Colonic mucosa (tissue), 4 donors: ENCODE measurements at places on chromosomes 2 and 18. TPM values are rescaled to one million over a fixed set of nuclear protein-coding genes. Genes with fewer than 3 reads are reported as not detected.
A peak's percentile ranks its signal among the peaks of the same experiment; 100 is the strongest.

Gene USP37
- total RNA-seq, result 13.4 TPM

Gene CD302
- total RNA-seq, result 15.1 TPM

Gene SLC23A3
- 13.8 TPM for total RNA-seq

Gene CFC1
- total RNA-seq, result 0.44 TPM

Gene LPIN1
- total RNA-seq, result 45.7 TPM

Gene BMP10
- not detected for total RNA-seq

Gene BMPR2
- 44.7 TPM for total RNA-seq

Gene SNTG2
- 1.0 TPM for total RNA-seq

Gene FAM228A
- total RNA-seq, result not detected

Gene EML6
- total RNA-seq, result 2.5 TPM

Gene ABCG5
- total RNA-seq, result not detected

Gene STK16
- 30.1 TPM for total RNA-seq

Gene NYAP2
- total RNA-seq, result 0.05 TPM

Gene TCF23
- total RNA-seq, result 0.07 TPM

GRCh38 chr2:149739883-149740265 is 152.3 kb upstream of the MMADHC start:
- no peaks in the 10 kb centered on the region for H3K27me3 ChIP-seq
- H3K36me3 ChIP-seq, result no peaks in the 10 kb centered on the region

DNA sequence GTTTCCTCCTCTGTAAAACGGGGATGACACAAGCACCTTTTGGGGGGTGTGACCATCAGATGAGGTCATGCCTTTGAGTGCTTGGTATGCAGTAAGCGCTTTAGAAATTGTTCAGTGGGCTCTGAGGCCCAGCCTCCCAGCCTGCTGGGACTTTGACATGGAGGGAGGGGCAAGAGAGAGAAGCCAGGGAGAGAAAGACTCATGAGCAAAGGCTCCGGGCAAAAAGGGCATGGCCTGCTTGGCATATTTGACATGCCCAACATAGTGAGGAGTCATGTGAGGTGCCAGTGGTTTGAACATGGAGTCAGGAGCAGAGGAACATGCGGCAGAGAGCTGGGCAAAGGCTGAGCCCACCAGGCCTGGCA is 14.0 kb downstream of the TNS1 start:
- H3K36me3 ChIP-seq, result no peaks in the 10 kb centered on the region
- no peaks in the 10 kb centered on the region for H3K4me1 ChIP-seq
- DNase-seq, result no peak

GRCh38 chr18:35089891-35090550 is 48.8 kb downstream of the MAPRE2 start:
- no peak overlapping the region for H3K4me3 ChIP-seq
- no peak for DNase-seq
- H3K36me3 ChIP-seq, result no peaks in the 10 kb centered on the region
- no peaks in the 10 kb centered on the region for H3K27me3 ChIP-seq
- no peaks in the 10 kb centered on the region for H3K4me1 ChIP-seq

DNA sequence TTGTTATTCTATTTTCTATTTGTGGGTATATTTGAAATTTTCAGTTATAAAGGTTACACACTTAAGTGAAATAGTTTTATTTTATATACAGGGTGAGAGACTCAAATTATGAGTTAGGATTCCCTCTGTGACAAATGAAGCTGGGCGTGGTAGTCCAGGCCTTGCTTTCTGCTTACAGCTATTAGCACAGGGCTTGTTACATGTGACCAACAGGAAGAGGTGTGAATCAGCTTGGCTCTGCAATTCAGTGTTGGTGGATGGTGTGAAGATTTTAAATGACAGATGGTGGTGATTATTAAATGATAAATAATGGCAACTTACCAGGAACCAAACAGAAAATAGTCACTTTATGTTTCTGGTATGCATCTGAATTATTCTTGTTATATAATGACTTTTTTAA is 64.4 kb upstream of the NOSTRIN start:
- DNase-seq, result no peak
- no peaks in the 10 kb centered on the region for H3K4me1 ChIP-seq
- no peak overlapping the region for H3K27ac ChIP-seq
- no peaks in the 10 kb centered on the region for H3K27me3 ChIP-seq

DNA sequence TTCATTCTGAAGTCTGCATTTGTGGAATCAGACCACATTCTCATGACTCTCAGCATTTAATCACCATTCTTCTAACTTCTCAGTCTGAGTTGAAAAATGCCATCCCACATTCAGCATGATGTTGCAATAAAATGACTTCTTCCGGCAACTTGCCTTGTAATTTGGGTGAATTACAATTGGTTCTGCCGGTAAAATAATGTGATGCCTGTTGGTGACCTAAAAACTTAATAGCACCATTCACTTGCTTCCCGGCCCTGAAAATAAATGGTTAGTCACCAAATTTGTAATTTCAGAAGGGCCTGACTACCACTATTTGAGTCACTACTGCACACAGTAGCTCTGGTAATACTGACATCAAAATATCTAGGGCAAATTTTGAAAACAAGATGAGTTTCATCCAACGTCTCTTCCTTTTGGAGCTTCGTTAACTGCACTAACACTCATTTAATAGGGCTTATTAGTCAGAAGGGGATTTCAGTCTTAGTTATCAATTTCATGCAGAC is 637.1 kb upstream of the CHAC2 start:
- no peak overlapping the region for H3K4me3 ChIP-seq
- no peaks in the 10 kb centered on the region for H3K4me1 ChIP-seq
- no peaks in the 10 kb centered on the region for H3K27me3 ChIP-seq
- H3K27ac ChIP-seq, result no peak overlapping the region
- H3K36me3 ChIP-seq, result no peaks in the 10 kb centered on the region

DNA sequence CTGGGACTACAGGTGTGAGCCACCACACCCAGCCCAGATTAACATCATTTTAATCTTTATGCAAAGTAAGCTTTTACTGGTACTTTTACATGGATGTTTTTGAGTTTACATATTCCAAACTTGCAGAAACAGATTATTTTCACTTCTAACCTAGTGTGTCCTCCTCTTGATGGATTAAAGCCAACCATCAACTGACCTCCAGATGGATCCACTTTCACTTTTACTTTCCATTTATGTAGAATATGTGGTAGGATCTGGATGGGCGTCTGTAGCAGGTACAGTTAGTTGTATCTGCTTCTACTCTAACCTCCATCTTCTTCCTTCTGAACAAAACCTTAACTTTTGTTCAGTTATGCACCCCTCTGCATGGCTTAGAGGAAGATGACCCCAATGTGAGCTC is 264.1 kb downstream of the CDH20 start:
- no peak overlapping the region for H3K4me3 ChIP-seq
- no peak for DNase-seq
- H3K27ac ChIP-seq, result no peak overlapping the region
- no peaks in the 10 kb centered on the region for H3K36me3 ChIP-seq
- no peaks in the 10 kb centered on the region for H3K27me3 ChIP-seq

- no peaks in the 10 kb centered on the region for H3K4me1 ChIP-seq
- DNase-seq, result no peak
- H3K27me3 ChIP-seq, result no peaks in the 10 kb centered on the region
- H3K27ac ChIP-seq, result no peak overlapping the region
- H3K36me3 ChIP-seq, result no peaks in the 10 kb centered on the region
Measured at GRCh38 chr2:149686136-149687051, 98.8 kb upstream of the MMADHC start.

DNA sequence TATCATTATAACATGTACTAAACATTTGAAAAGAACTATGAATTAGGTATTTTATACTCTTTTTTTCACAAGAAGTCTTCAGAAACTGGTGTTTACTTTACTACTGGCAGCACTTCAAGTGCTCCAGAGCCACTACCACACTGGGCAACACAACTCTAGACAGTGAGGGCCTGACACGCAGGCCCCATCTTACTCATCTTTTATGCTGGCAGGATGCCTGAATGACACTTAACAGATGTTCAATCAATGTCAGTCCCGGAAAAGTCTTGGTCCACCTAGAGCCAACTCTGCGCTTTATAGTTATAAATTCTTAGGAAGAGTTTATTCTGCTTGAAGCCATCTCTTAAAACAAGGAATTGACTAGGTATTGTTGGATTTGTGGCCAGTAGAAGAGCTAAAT is 8.7 kb upstream of the WIPF1 start:
- no peaks in the 10 kb centered on the region for H3K36me3 ChIP-seq
- H3K27ac ChIP-seq, result no peak overlapping the region
- no peaks in the 10 kb centered on the region for H3K27me3 ChIP-seq
- no peaks in the 10 kb centered on the region for H3K4me1 ChIP-seq
- DNase-seq, result no peak

DNA sequence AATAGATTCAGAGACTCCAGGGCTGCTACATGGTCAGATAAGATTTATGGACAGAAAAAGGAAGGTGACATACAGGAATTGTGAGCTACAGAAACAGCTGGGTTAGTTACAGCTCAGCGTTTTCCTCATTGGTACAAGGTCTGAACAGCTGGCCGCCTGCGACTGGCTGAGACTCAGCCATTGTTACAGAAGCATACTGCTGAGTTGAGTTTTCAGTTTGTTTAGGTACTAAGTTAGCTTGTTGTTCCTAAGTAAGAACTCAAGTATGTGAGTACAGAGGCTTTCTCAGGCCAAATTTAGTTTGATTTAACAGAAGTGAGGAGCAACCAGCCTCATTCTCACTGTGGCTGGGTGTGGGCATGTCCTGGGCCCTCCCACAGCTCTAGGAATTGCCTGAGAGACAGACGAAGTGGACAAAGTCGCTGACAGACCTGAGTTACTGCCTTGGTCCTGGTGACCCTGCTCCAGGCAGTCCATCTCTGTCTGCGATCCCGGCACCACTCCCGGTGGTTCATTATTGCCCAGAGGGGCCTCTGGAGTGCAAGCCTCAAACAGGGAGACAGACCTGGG is 27.8 kb upstream of the RHOB start:
- H3K4me1 ChIP-seq, result no peaks in the 10 kb centered on the region
- DNase-seq, result peak; percentile 68
- no peak overlapping the region for H3K4me3 ChIP-seq
- H3K27me3 ChIP-seq, result no peaks in the 10 kb centered on the region
- H3K36me3 ChIP-seq, result no peaks in the 10 kb centered on the region

DNA sequence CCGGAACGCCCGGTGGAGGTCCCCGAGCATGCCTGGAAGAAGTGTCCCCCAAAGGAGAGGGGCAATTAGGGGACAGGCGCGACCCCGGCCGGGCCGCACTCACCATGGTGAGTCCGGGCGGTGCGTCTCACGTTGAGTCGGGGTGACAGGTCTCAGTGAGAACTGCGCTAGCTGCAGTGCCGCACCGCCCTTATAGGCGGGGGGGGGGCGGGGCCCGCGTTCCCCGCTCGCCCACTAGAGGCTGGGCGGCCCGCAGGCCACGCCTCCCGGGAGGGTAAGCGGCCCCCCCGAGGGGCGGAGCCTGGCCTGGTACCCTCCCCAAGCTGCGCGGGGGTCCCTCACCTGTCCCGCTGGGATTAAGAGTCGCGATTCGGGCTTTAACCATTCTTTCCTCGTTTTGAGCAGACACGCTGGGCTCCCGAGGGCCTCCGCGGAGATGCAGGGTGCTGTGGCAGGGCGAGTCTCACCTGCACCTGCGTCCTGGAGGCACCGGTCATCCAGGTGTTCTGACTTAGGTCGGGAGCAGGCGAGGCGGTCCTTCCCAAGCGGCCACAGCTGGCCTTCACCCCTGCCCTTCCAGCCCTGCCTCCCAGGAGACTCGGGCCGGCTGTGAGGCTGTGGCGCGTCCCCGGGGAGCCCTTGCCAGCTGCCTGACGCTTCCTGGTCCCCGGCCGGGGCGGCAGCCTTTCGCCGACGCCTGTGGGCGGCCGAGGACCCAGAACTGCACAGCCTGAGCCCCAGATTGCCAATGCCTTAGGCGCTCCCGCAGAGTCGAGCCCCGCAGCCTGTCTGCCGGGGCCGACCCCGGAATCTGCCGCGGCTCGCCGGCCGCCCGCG is at the start of gene TUBA4A:
Gene TUBA4A (minus strand): TSS at position 166 of the 837 bp plus-strand sequence. CDS start 60 bp downstream, at position 106.
- H3K27ac ChIP-seq, result peak within 1 kb of the TSS; percentile 81
- H3K4me1 ChIP-seq, result peaks cover 26% of the 10 kb centered on the region
- no peaks in the 10 kb centered on the region for H3K36me3 ChIP-seq
- peak within 1 kb of the TSS; percentile 89 for H3K4me3 ChIP-seq
- no peaks in the 10 kb centered on the region for H3K27me3 ChIP-seq

DNA sequence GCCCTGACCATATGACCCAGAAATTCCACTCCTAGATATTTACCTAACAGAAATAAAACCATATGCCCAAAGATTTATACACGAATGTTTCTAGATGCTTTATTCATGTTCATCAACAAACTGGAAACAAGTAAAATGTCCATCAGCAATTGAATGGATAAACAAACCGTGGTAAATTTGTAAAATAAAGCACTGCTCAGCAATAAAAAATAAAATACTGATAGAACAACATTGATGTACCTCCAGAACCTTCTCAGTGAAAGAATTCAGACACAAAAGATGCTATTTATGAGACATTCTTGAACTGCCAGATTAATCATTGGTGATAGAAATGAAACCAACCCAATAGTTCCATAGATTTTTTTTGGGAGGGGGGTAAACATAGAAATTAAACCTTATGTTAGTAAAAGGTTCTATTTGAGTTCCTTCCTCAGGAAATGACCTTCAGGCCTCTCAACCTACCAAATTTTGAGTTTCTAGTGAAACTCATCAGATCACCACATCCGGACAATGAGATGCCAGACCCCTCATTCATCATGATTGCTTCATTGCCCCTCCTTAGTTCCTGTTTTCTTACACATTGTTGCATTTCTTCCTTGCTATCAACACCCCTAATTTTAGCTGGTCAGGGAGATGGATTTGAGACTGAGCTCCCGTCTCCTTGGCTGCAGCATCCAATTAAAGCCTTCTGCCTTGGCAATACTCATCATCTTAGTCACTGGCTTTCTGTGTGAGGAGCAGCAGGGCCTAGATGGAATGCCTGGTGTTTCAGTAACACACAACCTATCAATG is 203.5 kb downstream of the LPIN1 start:
- DNase-seq, result no peak
- no peaks in the 10 kb centered on the region for H3K36me3 ChIP-seq
- no peak overlapping the region for H3K4me3 ChIP-seq
- H3K27me3 ChIP-seq, result no peaks in the 10 kb centered on the region

- no peaks in the 10 kb centered on the region for H3K4me1 ChIP-seq
- no peak overlapping the region for H3K27ac ChIP-seq
- H3K36me3 ChIP-seq, result no peaks in the 10 kb centered on the region
- no peak for DNase-seq
Measured at GRCh38 chr18:56556907-56557306, 81.5 kb downstream of the TXNL1 start.

DNA sequence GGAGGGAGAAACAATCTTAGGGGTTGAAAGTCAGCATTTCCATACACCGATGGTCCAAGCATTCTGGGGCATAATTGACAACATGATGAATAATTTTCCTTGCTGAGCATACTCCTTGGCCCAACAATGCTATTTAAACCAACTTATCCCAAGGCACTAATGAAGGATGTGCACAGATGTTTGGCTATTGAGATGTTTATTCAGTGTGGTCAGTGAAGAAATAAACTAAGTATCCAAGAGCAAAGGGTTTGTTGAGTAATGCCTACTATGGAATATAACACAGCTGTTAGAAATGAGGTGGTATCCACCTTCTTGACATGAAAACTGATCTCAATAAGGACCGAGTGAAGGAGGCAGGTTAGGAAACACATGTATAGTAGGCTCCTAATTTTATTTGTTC is 53.9 kb upstream of the RAB6D start:
- H3K27me3 ChIP-seq, result no peaks in the 10 kb centered on the region
- no peaks in the 10 kb centered on the region for H3K4me1 ChIP-seq
- no peak for DNase-seq

- DNase-seq, result no peak
- H3K27ac ChIP-seq, result no peak overlapping the region
- H3K27me3 ChIP-seq, result no peaks in the 10 kb centered on the region
- H3K36me3 ChIP-seq, result no peaks in the 10 kb centered on the region
- H3K4me1 ChIP-seq, result no peaks in the 10 kb centered on the region
- H3K4me3 ChIP-seq, result no peak overlapping the region
Measured at GRCh38 chr2:121994238-121995206, 239.1 kb downstream of the TSN start.

GRCh38 chr2:119683713-119684443 is 4.9 kb downstream of the TMEM177 start:
- no peaks in the 10 kb centered on the region for H3K27me3 ChIP-seq
- no peak overlapping the region for H3K4me3 ChIP-seq
- no peaks in the 10 kb centered on the region for H3K4me1 ChIP-seq
- peaks cover 5% of the 10 kb centered on the region for H3K36me3 ChIP-seq
- no peak for DNase-seq
